ENCODE measurements at places on chromosomes 1 and 21. TPM values are rescaled to one million over a fixed set of nuclear protein-coding genes. Genes with fewer than 3 reads are reported as not detected.

Gene NKAIN1
- under 0.01 TPM for total RNA-seq

Gene TAGLN2
- total RNA-seq: 935 TPM

Gene ANGPTL7
- total RNA-seq: not detected

Gene CFHR5
- under 0.01 TPM for total RNA-seq

Gene FNDC5
- not detected for total RNA-seq

Gene LMOD1
- not detected for total RNA-seq

Gene TMEM52
- total RNA-seq: 0.27 TPM

Gene NR0B2
- total RNA-seq: not detected

Gene PIK3CD
- total RNA-seq: 76.5 TPM

Gene GFI1
- 15.9 TPM for total RNA-seq

Gene SPRR5
- not detected for total RNA-seq

Gene MYOG
- not detected for total RNA-seq

Gene PRAMEF5
- total RNA-seq: not detected

Gene ADCY10
- total RNA-seq: under 0.01 TPM

Gene RAB3GAP2
- total RNA-seq: 15.6 TPM

Gene OLFML2B
- total RNA-seq: 1.1 TPM

Gene MAGOH
- total RNA-seq: 9.7 TPM
